RWPE1 (cell line): ENCODE measurements at places on chromosomes 2 and 18.

DNA sequence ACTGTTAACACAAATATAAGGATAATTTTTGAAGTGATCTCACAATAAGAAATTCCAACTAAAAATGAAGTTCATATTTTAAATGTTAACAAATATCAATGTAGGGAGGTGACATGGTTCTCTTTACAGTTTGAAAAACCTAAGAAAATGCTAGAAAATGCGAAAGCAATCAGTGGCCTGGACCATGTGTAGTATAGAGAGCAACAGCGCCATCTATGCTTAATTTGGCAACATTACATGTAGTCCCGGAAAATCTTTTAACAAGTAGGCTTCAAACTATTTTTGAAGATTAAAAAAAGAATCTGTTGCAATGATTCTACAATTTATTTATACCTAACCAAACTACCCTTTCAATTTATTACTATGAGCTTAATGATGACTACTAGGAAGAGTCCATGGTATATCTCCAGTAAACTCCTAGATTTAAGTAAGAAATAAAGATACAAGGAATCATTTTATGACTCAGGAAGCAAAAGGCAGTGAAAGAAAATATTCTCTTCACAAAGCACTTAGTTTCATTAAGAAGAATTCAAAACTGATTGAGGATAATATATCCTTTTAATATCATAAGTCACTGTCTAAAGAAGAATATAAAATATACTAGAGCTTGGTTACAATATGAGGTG is 33.3 kb downstream of the NDUFA10 start:
- peak; percentile 46 for DNase-seq

- no peak for DNase-seq
Observed at GRCh38 chr2:95039363-95039762, 13.9 kb downstream of the MAL start.

DNA sequence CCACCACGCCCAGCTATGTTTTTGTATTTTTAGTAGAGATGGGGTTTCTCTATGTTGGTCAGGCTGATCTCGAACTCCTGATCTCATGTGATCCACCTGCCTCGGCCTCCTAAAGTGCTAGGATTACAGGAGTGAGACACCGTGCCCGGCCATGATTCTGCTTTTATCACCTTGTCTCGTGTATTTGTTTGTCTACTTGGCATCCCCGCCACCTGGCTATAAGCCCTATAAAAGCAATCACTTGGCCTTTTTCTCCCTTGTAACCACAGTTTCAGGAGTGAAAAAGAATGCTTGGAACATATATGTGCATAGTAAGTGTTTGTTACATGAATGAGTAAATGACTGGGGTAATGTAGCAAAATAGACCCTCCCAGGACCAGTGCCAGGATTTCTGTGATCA is 77.5 kb upstream of the PAPOLG start:
- no peak for DNase-seq

GRCh38 chr2:192885569-192886160 is 690.9 kb upstream of the TMEFF2 start:
- peak; percentile 48 for DNase-seq

GRCh38 chr2:9187620-9188214 is 18.9 kb upstream of the ASAP2 start:
- DNase-seq: no peak

DNA sequence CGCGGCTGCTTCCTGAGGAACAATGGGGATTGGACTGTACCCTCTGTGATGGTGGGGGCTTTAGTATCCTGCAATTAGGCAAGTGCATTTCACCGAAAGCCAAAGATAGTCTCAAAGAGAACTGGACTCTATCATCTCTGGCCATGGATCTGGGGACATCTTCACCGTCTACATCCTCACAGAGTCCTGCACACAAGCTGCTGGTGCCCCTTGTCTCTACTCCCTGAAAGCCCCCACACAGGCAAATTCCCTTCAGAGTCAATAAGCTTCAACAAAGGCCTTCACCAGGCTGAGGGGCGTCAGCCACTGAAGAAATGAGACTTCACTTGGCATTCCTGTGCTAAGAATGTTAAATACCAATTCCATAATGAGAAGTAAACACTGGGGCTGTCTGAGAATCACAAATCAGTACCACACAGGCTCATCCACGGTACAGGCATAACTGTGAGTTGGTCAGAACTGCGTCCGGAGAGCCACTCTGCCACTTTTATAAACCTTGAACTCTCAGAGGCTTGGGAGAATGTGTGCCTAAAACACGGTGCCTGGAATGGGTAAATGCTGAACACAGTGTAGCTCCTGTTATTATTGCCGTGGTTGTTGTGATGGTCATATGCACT is 432.7 kb downstream of the ZNF521 start:
- DNase-seq: no peak

DNA sequence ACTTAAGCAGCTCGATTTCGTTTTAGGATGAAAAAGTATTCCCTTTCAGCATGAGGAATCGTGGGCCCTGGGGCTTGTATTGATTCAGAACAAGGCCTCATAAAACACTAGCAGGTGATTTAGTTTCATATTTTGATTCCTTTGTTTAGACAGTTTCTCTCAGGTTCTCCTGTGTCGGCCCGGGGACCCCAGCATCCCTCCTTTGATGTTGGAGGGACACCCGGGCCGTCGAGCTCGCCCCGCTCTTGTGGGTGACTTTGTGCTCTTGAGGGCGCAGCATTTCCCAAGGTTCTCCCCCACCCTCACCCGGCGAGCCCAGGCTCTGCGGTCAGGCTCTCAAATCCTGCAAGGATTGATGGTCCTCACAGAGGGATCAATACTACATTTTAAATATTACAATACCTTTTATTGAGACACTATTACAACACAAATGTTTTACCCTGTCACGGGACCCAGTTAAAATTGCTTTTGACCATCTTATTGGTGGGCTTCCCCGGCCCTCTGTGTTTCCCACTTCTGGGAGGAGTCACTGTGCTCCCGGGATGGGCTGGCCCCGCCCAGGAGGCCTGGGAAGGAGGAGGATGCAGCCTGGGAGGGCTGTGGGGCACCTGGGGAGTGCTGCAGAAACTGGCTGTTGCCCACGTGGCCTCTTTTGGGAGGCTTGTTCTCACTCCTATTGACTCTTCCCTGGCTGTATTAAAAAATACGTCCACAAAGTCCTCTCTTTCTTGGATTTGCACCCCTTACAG is 222.6 kb downstream of the INSIG2 start:
- no peak for DNase-seq

DNA sequence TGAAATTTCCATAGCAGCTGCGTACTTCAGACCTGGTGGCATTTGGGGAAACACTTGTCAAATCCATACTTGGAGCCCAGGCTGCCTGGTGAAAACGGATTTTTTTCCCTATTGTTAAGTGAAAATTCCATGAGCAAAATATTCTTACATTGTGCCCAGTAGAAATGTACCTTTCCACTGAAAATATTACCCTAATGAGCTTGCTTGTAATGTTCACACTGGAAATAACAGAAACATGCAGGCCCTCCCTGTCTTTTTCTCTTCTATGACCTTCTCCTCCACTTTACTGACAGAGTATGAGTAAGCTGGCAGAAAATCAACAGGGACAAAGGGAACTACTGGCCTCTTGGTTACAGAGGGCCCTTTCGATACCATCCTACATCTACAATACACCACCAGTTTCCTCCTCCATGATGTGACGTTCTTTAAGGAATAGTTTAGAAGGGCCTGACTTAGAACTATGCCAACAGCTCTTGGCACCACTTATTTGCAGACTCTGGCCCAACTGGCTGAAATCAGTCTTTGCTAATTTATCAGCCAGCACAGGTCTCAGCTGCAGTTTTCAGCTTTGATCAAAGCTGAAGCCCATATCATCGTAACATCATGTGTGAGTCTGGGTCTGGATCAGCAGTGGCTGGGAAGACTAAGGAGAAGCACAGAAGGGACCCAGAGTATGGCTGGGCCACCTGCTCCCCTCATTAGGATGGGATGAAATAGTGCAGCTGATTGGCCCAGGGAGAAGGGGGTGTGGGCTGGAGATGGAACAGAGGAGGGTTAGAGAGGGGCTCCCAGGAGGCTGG is 272.2 kb upstream of the ID2 start:
- no peak for DNase-seq

DNA sequence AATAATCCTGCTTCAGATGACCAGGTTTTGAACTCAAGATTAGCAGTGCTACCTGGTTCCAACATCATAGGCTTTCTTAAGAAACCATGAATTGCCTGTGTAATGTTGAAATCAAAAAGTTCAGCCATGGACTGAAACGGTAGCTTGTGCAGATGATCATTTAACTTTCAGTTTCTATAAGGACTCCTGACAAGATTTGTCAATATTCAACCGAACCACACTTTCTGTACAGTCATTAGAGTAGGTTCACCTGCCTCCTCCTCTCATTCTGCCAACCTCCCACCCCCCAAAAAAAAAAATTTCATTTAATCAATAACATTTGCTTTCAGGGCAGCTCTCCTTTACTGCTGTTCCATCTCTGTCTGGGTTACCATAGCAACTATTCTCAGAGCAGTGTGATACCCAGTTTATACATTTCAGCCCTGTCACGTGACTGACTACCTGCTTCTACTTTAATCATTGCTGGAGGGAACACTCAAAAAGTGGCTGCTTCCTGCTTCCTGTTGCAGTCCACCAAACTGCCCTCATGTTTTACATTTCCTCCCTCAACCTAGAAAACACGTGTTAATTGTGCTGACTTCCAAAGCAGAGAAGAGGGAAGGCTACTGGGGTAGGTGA is 275.5 kb downstream of the SS18 start:
- DNase-seq: no peak

- no peak for DNase-seq
Observed at GRCh38 chr2:127053731-127054603, 53.0 kb downstream of the BIN1 start.

DNA sequence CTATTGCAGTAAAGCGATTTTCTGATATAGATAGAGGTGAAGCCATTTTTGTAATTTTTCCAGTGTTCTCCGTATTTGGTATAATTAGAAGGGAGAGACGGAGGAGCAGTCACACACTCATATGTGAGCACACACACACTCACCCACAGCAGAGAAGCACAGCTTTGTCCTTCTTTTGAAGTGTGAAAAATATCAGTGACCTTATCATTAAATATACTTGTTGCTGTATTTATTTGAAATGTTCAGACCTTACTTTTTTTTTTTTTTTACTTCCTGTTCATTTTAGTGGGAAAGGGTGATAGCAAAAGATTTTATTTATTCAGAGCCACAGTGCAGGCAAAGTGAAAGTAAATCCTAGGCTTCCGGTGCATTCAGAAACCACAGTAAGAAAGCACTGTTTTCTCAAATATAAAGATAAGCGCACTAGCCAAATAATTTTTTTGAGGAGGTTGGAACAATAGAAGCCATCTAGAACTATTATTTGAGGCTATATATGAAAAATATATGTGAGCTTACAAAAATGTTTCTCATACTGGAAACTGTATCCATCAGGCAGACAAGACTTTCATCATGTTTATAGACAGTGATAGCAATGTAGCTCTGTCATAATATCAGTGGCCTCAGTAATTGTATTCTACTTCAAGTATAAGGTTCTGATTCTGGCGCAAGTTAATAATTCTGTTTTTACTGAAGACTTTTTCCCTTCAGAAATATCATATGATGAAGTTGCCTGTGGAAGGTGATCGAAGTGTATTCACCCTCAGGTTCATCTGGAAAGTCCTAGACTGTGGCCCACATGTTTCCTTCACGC is 37.2 kb downstream of the TSHZ1 start:
- DNase-seq: peak; percentile 31

DNA sequence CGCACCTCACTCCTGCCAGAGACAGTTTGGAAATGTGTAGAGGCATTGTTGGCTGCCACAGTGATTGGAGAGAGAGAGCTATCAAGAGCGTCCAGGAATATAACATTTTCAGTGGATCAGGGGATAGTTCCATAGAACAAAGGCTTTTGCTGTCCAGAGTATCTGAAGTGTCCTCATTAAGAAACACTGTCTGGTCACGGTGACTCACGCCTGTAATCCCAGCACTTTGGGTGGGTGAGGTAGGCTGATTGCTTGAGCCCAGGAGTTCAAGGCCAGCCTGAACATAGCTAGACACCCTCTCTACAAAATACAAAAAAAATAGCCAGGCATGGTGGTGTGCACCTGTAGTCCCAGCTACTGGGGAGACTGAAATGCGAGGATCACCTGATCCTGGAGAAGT is 231.1 kb downstream of the MBD5 start:
- DNase-seq: no peak

DNA sequence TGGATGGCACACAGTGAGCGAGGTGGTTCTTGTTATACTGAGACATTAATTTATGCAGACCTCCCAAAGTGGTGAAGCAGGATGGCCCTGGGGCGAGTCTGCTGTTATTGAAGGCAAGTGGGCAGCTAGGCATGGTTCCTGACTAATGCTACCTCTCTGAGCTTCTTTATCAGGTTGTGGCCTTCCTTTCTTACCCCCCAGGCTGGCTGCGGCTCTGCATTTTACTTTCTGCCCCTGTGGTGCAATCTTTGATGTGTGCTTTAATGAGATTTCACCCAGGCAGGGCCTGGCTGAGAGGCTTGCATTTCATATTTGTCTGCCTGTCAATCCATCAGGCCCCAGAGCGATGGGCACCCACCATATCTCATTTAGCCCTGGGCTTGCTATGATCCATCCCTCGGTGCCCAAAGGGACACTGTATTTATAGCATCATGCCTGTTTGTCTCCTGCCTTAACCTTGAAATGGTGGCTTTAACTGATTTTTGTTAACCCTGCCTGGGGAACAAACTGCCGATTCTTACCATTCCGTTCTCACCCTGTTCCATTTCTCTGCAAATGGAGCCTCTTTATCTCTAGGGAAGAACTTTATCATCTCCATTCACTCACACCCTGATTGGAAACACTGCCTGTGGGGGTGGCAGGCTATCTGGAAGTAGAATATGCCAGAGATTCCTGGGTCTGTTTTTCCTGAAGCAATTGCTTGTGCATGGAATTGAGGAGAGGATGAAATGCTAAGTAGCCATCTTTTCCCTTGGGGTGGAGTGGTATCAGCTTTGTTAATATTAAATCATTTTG is 316.2 kb upstream of the THSD7B start:
- DNase-seq: no peak

DNA sequence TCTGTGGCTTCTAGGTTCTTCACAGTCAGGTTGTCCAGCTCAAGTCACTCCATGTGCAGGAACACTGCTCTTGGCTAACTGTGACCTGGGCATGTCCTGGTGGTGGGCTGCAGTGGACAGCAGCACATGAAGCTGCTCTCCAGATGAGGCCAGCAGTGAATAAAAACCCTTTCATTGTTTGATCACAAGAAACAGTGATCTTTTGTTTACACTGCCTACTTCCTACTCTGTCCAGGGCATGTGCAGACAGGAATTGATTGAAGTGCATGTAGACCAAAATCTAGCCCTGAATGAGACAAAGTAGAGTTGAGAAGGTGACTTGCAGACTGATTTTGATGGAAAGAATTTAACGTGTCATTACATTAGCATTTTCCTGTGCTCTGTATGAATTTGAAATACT is 34.9 kb downstream of the BCL2L11 start:
- DNase-seq: peak; percentile 45
